ENCODE measurements at places on chromosomes 2 and 18.

DNA sequence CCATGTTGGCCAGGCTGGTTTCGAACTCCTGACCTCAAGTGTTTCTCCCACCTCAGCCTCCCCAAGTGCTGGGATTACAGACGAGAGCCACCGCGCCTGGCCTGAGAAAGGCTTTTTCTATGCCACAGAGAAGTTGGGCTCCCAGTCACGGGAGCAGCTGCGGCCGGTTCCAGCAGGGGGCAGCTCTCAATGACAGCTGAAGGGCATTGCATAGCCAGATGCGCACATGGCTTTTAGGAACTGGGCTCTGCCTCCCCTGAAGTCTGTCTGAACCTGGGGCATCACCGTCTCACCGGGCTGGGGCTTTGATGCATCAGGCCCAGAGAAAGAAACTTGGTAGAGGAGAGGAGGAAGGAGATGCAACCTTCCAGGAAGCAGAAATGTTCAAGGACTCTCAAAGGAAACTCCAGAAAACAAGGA, 84.2 kb upstream of the LAPTM4A start:
- peak; percentile 26 for DNase-seq

DNA sequence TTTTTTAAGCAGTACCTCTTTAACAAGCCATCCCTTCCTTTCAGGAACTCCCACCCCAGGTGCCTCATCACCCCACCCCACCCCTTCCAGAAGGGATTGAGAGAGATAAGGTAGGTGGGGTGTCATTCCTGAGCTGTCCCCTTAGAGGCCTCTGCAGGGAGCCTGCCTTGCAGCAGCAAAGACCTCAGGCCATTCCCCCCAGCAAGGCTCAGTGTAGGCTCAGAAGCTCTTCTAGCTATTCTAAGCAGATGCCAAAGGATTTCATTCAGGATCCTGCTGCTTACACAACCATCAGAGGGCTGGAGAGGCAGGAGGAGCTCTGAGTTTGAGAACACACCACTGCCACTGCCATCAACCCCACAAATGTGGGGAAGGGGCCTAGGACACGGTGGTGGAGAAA, 5.8 kb upstream of the FIGLA start:
- DNase-seq, result no peak

DNA sequence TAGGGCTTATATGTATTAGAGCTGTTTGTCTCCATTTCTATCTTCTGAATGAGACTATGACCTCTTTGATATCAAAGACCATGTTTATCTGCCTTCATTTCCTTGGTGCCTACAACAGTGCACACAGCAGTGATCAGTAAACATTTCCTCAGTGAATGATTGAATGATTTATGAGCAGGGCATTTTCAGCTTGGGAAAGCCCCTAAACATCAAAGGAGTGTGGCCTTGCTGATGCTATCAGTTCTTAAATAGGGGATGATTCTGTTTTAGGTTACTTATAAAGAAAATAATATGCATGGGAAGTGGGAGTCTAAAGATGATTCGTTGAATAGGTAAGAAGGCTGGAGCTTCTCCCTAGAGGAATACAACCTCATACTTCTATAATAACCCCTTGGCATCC, 425.3 kb downstream of the ZNF521 start:
- DNase-seq, result no peak

DNA sequence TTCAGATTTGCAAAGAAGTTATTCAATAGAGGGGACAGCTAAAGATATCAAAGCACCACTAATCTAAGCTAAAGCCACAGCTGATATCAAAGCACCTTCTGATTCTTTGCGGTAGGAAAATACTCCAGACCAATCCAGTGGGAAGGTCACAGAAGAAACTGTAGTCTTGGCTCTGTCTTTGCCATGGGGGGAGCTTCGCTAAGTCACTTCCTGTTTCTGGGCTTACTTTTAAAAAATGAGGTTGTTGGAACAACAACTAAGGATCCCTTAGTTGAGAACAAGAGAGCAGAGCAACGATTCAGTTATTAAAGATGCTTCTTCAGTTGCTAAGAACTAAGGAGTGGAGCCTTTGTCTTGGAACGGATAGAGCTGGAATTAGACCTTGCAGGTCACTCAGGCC, 12.2 kb downstream of the LPIN1 start:
- DNase-seq, result no peak

- no peak for DNase-seq
These were observed 100.9 kb downstream of the ATAD2B start for GRCh38 chr2:23826040-23826439.

- DNase-seq, result no peak
These were observed 59.4 kb upstream of the RPE start for GRCh38 chr2:209942936-209943605.

DNA sequence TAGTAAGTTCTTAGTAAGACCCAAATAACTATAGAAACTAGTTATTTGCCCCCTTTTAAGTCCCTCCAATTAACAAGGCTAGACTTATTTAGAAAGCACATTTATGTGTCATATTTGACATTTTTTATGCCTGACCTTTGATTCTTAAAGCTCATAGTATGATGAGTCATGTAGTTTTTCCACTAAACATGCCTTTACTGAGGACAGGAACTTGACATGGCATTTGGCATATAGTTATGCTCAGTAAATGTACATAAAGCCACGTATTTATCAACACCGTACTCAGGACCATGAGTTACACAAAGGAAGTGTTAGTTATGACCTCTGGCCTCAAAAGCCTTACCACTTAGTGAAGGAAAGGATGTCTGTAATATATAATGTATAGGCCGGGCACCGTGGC, 78.9 kb downstream of the GNAL start:
- DNase-seq, result no peak

DNA sequence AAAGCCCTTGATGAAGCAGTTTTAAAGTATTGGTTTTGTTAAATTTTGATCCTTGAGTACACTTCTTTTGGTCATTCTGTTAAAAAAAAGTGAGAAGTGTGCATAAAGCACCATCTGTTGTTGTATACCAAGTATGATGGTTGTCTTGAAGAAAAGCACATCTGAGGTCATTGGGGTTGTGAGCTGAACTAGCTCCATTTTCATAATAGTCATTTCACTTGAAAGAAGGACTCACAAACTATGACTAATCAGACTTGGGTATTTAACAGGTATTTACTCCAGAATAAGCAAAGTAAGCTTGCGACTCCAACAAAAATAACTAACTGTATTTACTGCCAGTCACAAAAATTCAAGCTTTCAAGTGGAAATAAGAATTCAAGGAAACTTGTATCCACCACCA, 35.1 kb downstream of the CHN1 start:
- no peak for DNase-seq

- no peak for DNase-seq
These were observed 356.2 kb downstream of the LPIN1 start for GRCh38 chr2:12102679-12103078.

GRCh38 chr2:236993286-236993685, 92.4 kb upstream of the COPS8 start:
- no peak for DNase-seq

- DNase-seq, result no peak
These were observed 61.2 kb downstream of the RND3 start for GRCh38 chr2:150426315-150426714.

All from NCI-H774 (cell line).